Activated CD4-positive, alpha-beta T cell treated with anti-CD3 and anti-CD28 coated beads, Interleukin-2, Interleukin-4, amounts not matched to agents 100 ng/mL and 50 ng/mL, durations not matched to agents 16 hours and 8 hours (primary cell): ENCODE measurements at places on chromosomes 2 and 18.
A peak's percentile ranks its signal among the peaks of the same experiment; 100 is the strongest.

DNA sequence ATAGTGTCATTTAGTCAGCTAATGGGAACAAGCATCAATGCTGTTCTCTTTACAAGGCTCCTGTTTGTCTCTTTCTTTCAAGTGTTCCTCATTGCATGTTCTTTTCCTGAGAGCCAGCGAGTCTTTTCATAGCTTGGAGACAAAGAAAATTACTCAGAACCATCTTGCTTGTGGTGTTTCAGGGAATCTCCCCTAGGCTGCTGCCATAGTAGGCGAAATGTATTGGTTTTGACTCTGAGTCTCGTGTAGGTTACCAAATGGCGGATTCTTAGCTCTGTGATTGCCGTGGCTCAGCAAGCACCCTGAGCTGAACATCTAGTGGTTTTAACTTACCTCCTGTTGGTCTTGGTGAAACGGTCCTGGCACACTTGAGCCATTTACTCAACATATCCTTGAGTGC lies 68.7 kb downstream of the RHBDD1 start:
- peak; percentile 15 for DNase-seq

GRCh38 chr18:58559427-58560186 lies 69.3 kb downstream of the ALPK2 start:
- no peak for DNase-seq

GRCh38 chr18:78891185-78891762 lies 88.3 kb upstream of the SALL3 start:
- DNase-seq, result no peak

- no peak for DNase-seq
Observed at GRCh38 chr2:63846487-63846886, 4.8 kb downstream of the UGP2 start.

DNA sequence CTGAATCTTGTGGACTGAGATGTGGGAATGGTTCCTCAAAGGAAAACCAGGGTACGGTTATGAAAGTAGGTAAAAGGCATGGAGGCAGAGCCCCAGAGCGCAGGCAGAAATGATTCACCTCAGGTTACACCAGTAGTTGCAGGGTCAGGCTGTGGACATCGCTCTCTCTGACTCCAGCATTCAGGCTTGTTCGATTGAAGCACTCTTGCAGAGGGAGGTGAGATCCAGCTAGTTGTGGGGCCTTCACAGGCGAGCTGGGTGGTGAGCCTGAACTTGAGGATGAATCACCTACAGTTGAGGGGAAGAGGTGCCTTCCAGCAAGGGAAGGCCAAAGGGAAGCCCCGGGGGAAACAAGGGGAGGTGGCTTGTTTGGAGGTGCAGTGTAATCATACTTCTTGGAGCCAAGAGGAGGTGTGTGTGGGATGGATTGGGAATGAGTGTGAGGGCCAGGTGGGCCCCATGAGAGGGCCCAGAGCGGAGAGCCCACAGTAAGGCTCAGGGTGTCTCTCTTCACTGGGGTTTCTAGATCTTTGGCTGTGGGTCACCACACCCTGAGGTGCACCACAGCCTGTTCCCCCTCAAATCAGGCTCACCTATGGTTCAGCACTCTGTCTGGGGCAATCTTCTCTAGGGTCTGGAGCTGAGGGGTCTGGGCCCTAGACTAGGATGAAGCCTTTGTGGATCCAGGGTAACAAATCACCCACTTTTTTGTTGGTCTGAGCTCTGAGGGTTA lies 48.5 kb upstream of the MCFD2 start:
- no peak for DNase-seq

DNA sequence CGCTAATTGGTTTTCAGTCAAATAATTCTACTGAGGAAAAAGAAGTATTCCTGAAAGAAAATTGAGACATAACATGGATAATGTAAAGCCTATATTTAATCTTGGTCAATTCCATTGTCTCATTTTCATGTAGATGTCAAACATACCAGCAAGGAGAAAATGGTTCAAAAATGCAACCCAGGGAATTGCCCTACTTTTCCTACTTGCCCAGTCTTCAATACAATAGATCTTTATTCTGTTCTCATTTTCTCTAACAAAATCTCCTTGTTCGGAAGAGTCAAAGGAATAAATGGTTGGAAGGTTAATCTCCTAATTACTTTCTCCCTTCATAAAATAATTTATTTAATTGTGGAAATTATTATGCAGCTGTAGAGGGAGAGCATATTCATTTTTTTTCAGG lies 896.1 kb downstream of the NRXN1 start:
- DNase-seq, result no peak

DNA sequence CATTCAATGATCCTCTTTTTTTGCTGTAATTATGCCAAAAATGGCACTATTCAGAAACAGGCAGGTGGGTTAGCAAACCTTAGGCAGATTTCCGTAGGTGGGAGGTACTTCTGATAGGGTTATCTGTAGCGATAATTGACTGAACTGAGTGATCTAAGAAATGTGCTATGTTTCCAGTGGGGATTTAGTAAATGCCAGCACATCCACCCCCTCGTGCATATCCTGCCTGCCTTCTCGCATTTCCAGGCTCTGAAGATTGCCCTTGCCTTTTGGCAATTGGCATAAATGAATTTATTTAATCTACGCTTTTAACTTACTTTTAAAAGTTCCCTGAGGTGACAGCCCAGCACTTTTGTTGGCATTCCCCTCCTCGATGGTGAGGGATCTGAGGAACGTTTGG lies 576 bp upstream of the FSHR start:
- no peak for DNase-seq

DNA sequence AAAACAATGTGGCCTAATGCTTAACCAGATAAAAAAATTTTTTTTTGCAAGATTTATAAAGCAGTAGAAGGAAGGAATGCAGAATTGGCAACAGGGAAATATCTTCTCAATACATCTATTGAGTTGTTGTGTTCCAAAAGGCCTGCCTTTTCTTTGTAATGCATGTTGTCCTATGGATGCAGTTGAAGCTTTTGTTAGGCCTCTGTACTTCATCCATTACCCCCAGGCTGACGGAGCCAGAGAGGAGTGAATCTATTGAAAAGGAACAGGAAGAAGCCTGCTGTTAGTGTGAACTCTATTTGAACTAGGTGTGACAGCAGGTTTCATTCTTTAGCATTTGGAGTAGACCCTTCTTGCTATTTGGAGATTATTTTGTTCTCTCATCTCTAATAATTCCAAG lies 56.5 kb downstream of the MTX2 start:
- DNase-seq, result no peak

DNA sequence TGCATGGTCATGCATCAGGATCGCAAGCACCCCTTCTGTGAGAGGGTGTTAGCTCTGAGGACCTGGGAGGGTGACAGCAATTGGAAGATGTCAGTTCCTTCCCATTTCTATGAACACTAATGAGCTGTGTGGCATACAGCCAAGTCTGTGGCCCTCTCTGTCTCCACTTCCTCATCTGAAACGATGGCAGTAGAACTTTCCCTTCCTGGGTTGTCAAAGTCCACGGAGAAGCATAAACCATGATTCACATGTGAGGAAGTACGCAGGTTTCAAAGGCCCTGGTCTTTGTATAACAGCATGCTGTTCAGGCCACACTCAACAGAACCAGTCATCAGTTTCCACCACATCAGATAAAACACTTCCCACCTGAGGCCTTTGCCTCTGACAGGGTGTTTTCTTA lies 167.4 kb upstream of the RAB6C start:
- no peak for DNase-seq

DNA sequence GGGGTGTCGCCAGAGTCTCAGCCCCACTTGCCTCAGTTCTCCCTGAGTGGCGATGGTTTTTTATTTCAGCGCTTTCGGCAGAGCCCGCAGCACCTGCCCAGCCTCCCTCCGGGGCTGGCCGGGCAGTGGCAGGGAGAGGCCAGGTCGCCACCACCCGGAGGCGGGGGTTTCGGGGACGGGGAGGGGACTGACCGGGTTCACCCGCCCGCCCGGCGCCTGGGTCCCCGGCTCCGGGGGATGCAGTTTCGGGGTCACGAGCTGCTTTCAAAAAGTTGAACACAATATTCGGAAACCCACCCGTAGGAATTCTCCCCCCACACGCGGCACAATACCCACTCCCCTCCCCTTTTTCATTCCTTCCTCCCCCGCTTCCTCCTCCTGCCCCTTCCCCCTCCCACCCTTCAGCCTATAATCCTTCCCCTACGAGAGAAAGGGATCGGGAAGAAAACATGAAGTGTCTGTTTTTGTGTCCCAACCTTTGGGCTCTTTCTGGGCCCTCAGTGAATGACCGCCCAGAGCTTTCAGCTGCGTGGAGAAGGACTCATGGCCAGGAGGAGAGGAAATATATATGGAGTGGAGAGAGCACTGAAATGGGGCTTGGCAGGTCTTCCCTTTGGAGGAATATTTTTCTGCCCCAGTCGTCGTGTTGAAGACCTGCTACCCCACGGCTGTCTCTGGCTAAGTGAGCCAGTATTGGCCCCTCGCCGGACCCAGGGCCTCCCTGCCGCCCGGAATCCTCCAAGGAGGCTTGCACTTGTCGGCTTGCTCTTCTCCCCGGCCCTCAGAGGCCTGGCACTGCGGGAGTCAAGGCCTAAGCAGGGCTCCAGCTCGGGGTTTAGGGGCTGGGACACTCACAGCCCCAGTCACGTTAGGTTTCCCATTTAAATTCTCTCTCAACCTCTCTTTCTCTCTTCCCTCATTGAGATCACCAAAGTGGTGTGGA lies 2.1 kb upstream of the SIX3 start:
- DNase-seq, result no peak
